NCI-H526 treated with DMSO at 0.1 percent for 48 hours (cell line): ENCODE measurements at places on chromosomes 12 and 14.

- no peak for DNase-seq
Measured at GRCh38 chr12:49355913-49356312, 9.2 kb downstream of the DNAJC22 start.

- DNase-seq, result no peak
Measured at GRCh38 chr12:34591966-34592365, 569.7 kb downstream of the ALG10 start.

- DNase-seq, result no peak
Measured at GRCh38 chr14:34177466-34177865, 226.6 kb upstream of the EGLN3 start.

GRCh38 chr12:51320311-51320694, 3.7 kb downstream of the BIN2 start:
- DNase-seq, result no peak

- no peak for DNase-seq
Measured at GRCh38 chr14:63752449-63753169, 24.7 kb upstream of the SGPP1 start.

DNA sequence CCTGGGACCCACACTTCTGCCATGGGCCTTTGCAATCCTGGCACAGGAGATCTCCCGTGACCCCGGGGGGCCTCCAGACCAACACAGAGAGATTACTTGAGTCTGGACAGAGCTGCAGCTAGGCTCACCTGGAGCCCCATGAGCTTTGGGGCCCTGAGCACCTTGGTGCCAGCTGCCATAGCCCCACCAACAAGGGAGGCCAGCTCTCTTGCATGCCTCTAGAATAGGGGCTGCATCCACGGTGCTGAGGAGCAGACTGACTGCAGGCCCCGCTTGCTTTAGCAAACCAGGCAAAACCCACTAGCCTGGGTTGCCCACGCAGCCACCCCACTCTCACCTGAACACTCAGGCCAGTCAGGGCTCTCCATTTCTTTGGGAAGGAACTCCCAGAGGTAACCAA, 3.7 kb upstream of the OR4N2 start:
- DNase-seq, result no peak
